ENCODE measurements at places on chromosomes 1 and 21.

GRCh38 chr1:156797212-156797871 lies 19.3 kb downstream of the SH2D2A start:
- DNase-seq, result no peak

DNA sequence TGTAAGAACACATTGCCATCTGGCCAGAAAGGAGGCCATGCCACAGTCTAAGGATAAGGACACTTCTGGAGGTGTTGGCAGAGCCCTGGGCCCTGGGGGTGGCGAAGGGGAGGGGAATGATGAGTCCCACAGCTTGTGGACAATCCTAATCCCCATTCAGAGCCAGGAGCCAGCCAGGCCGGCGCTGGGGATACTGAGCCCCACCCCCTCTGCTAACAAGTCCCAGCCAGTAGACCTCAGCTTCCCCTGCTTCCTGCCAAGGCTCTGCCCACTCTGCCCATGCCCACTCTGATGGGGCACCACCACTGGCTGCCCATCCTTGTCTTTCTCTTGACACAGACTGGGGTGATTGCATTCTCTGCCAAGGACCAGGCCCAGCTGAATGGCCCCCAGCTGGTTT lies 71.9 kb downstream of the NAV1 start:
- no peak for DNase-seq

DNA sequence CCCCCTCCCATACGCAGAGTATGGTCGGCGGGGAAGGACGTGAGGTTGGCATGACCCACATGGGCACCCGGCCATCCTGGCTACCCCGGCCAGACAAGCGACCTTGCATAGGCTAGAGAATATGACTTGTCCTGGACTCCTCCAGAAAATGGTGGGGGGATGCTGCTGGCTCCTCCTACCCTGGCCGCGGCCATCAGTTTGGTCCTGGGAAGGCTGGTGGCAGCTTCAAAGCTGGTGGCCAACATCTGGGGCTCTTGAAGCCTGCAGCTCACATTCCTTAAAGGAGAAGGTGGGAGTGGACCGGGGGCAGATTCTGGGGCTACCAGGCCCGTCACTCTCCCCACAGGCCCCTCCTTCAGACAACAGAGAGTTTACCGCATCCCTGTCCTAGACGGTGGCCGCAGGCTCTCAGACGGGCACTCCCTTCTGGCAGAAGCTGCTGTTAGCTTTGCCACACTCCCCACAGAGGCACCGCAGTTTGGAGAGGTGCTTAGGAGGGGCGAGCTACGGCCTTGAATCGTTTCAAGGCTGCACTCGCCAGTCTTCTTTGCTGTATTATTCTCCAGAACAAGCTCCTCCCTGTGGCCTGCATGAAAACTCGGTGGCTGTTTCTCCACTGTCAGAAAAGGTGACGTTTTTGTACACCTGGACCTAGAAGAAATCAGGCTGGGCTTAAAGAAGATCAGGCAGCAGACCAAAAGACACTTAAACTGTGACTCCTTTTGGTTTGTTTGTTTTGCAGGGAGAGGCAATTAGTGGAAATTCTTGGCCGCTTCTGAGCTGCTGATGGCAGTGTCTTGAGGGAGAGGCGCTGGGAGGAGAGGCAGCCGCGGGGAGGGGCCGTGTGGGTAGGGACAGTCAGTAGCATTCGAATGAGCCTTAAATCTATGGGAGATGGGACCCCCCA lies 68.0 kb downstream of the RUNX3 start:
- peak; percentile 54 for DNase-seq

- DNase-seq, result no peak
These were observed 21.3 kb downstream of the UBASH3A start for GRCh38 chr21:42424914-42425541.

DNA sequence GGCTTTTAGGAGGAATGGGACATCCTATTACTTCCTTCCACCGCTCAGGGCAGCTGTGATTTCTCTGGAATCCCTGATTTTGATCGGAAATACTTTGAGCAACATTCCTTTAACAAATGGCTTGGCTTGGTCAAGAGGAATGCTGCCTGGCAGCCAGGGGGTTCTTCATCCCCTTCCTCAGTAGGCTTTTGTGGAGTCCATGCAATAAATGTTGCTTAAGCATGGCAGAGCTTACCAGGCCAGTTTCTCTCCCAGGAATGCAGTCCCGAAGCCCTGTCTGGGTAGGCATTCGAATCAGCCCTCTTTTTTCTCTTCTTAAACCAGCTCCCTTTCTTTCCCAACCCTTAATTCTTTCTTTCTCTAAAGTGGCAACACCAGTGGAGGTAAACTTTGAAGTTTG lies 177.1 kb upstream of the KIAA0040 start:
- DNase-seq, result no peak

DNA sequence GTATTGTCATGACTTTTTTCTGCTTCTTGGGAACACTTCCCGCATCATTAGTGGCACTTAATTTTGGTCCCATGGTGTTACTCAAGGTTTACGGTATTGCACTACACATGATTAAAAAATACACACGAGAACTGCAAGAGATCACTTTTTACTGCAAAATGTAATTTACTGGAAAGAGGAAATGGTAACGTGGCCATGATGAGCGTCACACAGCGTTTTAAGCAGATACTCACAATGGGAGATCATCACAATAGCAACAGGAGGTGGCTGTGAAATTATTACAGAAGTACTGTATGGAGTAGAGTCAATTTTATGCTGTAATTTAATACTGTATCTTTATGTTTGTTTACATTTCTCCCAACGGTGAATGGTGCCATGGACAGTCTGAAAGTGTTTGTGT lies 1510.3 kb downstream of the AMY1C start:
- no peak for DNase-seq

- DNase-seq, result peak; percentile 47
These were observed 31.5 kb upstream of the CD1D start for GRCh38 chr1:158149175-158149574.

DNA sequence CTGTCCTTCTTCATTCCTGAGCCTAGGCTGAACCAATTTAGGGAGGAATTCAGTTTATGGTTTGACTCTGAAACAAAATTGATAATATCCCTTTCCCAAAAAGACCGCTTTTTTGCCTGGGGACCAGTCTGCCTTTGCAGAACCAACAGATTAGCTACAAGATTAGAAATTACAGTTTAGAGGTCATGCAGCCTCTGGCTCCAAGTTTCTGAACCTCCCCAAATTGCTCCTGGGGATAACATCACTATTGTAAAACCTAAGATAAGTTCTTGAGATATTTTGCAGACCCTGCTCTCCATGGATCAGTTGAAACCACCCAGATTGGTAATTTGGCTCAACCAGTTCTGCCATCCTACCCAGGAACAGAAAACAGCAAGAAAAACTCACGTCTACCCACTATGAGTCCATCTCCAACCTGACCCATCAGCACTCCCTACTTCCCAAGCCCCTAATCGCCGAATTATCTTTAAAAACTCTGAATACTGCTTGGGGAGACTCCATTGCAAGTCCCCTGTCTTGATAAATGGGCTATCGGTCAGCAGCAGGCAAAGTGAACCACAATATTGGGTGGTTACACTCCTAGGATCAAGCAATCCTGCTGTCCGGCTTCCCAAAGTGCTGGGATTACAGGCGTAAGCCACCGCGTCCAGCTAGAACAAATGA lies 605 bp upstream of the RABGGTB start:
- no peak for DNase-seq

DNA sequence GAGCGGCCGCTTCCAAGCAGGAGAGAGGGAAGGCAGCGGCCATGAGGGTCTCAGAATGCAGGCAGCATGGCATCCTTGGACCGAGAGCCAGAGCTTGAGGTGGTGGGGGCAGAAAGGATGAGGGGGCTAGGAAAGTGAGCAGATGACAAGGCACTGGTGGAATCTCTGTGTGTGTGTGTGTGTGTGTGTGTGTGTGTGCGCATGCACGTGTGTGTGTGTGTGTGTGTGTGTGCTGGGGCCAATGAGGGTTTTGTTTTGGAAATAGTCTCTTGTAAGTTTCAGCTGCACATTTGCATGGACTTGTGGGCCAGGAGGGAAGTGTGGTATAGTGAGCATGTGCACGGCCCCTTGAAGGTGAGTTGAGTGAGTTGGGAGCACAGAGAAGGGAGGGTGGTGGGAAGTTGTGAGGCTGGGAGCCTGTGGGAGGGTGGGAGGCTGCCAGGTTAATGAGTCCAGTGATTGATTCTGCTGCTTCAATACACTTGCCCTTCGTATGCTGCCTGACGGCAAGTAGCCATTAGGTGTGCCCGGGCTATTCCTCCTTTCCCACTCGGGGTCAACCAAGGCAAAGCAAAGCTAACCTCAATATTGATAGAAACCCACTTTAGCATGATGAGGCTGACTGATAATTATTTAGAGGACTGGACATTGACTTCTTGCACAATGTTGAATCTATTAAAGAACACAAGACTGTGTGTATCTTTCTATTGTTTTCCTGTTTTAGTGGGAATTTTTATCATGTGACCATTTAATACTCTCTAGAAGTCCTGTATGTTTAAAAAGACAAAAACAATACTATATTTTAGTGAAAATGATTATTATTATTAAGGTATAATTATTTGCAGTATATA lies 80.3 kb downstream of the PROX1 start:
- no peak for DNase-seq

DNA sequence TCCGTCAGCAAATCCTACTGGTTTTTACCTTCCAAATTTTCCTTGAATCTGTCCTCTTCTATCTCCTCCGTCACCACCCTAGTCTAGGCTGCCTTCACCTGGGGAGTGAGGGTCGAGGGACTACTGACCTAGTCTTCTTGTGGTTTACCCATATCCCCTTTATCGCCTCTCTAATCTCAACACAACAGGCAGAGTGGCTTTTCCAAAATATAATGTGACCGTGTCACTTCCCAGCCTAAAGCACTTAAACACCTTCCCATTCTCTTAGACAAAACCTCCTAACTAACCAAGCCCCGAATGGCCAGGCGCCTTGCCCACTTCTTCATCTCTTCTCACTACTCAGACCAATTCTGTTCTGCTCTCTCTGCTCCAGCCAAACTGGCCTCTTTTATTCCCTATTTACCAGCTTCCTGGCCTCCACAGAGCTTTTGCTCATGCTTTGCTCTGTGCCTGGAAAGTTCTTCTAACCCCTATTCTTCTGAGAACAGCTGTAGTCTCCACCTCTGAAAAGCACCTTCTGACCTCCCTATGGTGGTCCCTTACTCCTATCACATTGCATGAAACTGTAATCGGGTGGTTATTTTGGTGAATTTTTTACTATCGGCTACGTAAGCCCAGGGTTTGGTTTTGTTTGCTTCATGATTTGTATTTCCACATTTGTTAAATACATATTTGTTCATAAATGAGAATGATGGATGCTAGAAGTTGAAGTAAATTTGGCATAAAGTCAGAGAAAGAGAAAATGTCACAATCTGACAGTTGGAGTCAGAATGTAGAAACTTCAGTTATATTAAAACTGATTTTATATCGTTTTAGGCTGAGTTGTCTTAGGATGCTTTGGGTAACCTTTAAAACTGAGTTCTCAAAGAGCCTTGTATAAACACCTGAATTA lies 1.2 kb upstream of the NBPF1 start:
- DNase-seq, result no peak

DNA sequence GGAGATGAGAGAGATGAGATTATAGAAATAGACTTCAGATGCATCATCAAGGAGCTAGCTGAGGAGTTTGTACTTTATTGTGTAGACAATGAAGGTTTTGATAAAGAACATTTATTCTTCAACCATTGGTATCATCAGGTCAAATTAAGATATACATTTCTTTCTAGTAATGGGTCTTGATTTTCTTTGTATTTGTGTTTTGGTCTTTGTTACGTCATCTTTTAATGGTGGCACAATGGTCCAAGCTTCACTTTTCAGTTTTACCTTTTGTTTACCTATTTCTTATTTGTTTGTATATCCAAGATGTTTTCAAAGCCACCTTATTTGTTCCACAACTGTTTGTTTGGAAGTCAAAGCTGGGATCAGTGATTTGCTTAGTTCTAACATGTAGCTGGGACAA lies 44.5 kb downstream of the PTGFR start:
- DNase-seq, result no peak

DNA sequence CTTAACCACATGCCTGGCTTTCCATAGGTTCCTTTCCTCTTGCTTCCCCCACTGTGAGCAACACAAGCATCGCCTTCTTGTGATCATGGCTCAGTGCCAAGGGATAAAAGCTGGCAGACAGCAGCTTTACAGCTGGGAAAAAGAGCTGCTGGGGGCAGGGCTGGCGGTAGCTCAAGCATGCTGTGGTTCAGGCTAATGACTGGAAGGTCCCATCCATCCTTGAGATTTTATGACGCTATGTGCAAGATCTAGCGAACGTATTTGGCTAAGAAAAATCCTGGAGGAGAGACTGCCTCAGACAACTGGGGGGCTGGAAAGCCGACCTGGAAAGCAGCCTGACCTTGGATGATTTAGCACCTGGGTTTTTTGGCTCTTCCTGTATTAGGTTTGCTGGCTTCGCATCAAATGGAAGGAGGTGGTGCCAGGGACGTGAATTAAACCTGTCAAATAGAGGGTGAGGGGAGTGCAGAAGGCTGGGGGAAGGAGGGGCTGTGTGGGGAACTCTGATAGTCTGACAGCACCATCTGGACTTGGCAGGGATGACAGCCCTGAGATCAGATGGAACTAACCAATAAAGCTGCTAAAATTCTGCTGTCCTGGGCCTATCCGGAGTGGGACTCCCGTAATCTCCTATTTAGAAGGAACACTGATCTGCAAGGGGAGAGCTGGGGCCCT lies 34.8 kb downstream of the ZMYND12 start:
- peak; percentile 91 for DNase-seq

DNA sequence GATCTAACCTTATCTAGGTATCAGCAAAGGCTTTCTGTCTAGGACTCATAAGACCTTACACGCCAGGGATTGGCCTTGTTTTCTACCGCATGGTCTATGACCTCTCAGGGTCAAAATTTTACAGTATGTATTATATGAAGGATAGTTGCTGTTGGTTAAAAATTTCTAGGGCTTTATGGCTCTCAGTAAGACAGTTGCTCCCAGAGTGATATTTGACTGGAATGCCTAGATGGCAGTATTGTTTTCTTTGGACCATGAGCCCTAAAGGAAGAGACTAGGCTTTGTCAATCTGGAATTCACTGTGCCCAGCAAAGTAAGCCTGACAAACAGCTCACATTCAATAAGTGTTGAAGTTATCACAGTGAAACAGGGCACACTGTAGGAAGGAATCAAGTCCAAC lies 37.6 kb downstream of the C1orf87 start:
- DNase-seq, result no peak

DNA sequence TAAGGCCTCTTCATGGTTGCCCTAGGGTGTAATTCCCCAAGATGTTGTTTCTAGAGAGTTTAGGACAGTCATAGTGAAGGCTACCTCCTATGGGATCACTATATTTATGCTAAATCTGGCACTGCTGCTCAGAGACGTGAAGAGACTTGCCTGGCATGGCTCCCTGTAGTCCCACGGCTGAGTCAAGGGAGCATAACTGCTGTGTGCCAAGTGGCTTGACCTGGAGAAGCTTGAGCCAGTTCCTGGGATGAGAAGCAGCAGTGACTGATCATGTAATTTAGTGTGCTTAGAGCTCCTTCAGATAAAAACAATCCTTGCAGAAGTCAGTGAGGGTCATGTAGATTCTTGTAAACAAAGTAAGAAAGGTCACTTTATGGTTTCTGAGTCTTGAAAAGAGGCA lies 68.9 kb upstream of the TSPAN2 start:
- DNase-seq, result no peak

- DNase-seq, result no peak
These were observed 413.6 kb upstream of the ESRRG start for GRCh38 chr1:217136895-217137205.
